ENCODE measurements at places on chromosomes 1 and 21.

- peak; percentile 35 for DNase-seq
Measured at GRCh38 chr1:101474039-101474665, 237.3 kb downstream of the S1PR1 start.

DNA sequence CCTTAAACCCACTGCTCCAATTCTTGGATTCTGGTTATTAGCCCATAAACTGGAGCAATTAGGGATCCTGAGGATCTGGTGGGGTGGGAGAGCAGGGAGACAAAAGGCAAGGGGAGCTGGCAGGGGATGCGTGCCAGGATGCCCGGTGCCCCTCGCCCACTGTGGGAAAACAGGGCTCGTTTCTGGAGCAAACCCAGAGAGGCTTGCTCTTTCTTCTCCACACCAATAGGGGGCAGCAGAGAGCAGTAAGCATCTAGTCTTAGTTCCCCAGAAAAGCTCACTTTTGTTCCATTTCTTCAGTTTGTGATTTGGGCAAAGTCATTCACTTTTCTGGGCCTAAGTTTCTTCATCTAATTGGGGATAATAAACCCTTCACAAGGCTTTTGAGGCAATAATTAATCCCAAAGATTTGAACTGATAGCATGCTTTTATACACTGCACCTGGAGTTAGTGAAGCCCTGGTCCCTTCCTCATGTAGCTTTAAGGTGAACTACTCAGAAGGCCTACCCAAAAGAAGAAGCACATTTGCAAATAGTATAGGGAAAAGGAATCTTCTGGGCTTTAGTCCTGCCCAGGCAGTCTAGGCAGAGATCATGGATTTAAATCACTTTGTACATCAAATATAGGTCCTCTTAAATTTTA is 160.6 kb upstream of the USP24 start:
- DNase-seq = peak; percentile 22

DNA sequence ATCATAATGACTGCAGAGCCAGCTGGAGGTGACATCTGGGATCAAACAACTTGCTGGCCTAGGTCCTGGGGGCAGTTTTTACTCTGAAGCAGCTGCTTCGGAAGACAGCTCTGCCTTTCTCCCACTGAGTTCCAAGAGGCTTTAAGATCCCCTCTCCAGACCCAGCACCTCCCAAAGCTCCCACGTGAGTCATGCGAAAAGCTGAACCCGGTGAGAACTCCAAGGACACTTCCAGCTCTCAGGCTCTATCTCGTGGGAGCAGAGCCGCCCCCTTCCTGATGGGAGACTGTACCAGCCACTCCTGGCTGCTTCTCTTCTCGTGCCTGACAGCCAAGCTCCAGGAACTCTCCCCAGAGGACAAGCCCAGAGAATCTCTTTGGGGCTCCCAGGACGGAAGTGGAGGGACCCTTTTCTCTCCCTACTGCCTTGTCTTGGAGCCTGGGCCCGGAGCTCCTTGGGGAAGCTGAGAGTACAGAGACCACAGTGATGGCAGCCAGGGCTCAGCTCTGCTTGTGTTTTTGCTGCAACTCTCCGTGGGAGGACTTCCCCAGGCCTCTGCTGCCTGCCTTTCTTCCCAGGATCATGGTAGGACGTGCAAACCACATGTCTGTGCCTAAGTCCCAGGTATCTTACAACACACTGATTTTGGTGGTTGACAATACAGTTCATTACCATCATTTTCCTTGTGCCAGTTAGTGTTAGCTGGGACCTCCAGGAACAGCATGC is 40.6 kb downstream of the STUM start:
- no peak for DNase-seq

- DNase-seq = no peak
Measured at GRCh38 chr1:151862604-151863003, 9.1 kb upstream of the THEM5 start.

DNA sequence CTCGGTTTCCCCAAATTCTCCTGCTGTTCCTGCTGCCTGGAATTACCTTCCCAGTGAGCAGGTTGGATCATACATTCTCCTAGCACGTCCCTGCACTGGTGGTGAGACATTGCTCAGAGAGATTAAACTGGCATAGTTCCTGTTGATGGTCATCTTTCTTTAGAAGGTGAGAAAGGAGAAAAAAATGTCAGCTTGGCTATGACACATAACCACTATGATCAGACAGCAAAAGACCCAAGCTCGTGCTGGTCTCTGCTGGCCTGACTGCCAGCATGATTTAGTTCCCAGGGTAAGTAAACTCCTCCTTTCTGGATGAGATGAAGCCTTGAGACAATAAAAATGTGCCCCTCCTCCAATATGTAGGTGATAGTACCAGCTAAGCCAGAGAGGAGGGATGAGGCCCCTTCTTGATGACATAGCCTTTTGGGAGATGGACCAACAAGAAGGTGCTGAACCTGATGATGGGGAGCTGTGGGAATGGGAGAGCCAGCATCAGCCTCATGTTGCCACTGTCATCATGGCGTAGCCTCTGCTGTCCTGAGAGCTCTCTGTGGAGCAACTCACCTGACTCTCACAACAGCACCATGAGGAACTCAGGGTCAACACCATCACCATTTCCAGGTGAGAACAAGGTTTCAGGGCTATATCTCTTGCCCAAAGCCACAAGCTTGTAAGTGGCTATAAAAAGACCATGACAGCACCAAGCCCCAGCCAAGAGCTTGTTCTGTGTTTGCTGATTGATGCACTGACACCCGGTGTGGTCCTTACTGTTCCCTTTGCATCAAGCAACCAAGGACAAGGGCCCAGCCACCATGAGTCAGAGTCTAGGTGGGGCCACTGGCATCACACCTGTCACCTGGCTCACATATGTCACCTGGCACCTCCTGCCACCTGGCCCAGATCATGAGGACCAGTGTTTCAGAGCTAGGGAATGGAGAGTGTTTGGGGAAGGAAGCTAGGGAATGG is 200.0 kb downstream of the MATN1 start:
- peak; percentile 24 for DNase-seq

DNA sequence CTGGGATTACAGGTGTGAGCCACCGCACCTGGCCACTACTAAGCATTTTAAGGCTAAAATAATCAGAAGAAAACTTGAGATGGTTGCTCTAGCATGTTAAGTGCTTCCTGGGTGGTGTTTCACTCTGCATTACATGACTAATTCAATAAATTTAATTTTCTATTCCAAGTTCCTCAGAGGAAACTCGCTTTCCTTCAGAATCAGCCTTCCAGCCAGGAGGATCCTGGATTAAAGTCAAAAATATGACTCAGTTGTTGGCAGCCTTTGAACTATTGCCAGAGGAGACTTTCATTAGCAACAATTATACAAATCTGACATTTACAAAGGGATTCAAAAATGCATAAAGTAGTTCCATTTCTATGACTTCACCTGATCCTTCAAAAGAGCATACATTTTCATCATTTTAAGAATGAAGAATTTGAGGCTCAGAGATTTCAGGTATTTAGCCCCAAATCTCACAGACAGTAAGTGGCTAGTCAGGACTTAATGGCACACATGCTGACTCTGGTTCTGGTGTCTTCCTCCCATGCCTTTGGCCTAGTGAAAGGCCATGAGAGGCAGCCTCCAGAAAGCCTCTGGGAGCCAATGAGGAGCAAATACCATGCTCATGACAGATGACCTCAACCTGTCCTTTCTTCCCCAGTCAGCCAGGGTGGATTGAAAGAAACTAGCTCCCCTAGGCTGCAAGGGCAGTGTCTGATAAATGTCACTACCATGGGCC is 115.7 kb downstream of the MAP3K21 start:
- DNase-seq = no peak

GRCh38 chr1:218249338-218250140 is 35.6 kb upstream of the RRP15 start:
- DNase-seq = no peak

- DNase-seq = no peak
Measured at GRCh38 chr1:19468397-19468956, 16.9 kb downstream of the CAPZB start.

GRCh38 chr1:169119405-169119804 is 12.9 kb downstream of the ATP1B1 start:
- no peak for DNase-seq

DNA sequence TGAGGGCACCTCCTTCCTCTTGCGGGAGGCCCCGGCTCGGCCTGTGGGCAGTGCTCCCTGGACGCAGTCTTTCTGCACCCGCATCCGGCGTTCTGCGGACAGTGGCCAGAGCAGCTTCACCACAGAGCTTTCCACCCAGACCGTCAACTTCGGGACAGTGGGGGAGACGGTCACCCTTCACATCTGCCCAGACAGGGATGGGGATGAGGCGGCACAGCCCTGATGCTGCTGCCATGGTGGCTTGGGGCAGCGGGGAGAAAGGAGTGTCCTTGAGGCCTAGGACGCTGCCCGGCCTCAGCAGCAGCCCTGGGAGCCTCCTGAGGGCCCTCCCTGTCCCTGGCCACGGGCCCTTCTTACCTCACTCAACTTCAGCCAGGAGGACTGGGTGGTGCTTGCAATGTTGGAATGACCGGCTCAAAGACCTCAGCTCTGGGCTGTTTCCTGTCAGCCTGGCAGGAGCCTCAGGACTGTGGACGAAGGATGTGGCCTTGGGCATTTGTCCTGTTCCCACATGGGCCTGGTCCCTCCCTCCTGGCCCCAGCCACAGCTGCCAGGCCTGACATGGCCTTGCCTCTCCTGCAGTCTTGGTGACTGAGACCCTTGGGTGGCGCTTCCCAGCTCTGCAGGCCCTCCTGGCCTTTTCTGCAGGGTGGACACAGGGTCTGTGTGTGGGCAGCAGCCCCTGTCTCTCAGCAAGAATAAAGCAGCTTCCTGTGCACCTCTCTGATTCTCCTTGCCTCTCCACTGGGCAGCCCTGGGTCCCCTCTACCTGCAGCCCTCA is 45.9 kb downstream of the TRIM11 start:
- no peak for DNase-seq

DNA sequence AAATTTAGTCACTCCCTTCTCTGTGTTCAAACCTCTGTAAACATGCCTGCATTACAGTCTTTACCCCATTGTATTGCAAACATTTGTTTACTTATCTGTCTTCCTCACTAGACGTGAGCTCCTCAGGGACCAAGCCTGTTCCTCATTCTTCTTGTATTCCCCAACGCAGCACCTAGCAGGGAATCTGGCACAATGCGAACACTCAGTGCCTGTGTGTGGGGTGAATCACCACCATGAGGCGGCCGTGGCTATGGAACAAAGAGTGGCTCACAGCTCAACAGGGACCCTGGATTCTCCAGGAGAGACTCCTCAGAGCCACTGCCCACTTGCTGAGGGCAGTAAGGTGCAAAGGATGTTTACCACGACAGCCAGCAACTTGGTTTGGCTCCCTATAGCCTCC is 95.9 kb downstream of the DDX20 start:
- DNase-seq = no peak

DNA sequence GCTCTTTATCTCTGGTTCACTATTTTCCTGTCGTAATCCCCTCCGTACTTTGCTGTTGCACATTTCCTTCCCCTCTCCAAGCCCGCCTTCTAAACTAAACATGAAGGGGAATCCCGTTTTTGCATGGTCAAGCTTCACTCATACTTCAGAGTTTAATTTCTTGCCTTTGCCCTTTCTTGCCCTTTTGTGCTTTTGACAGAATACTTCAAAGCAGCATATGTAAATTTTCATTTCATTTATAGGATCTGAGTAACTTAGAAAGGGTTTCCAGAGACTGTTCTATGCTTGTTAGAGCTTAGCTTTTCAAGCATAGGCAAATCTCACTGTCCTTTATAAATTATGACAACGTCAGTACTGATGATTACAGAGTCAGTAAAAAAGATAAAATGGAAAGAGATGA is 27.7 kb downstream of the SPATA45 start:
- DNase-seq = no peak

GRCh38 chr1:100868364-100868995 is 26.2 kb downstream of the EXTL2 start:
- peak; percentile 48 for DNase-seq

DNA sequence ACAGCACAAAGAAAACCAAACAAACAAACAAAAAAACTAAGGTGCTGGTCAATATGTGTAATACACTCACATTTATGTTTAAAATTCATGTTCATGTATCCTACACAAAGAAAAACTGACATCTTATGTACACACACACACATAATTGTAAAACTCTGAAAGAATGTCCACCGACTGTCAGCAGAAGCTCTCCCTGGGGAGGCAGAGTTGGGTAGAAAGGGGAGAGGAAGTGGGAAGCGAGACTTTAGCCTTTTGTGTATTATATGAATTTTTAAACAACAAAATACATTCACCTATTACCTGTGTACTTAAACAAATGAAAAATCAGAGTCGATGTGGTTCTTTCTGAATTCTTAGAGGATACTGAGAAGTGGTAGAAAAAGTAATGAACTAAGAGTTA is 88.3 kb downstream of the ABCA4 start:
- DNase-seq = no peak

DNA sequence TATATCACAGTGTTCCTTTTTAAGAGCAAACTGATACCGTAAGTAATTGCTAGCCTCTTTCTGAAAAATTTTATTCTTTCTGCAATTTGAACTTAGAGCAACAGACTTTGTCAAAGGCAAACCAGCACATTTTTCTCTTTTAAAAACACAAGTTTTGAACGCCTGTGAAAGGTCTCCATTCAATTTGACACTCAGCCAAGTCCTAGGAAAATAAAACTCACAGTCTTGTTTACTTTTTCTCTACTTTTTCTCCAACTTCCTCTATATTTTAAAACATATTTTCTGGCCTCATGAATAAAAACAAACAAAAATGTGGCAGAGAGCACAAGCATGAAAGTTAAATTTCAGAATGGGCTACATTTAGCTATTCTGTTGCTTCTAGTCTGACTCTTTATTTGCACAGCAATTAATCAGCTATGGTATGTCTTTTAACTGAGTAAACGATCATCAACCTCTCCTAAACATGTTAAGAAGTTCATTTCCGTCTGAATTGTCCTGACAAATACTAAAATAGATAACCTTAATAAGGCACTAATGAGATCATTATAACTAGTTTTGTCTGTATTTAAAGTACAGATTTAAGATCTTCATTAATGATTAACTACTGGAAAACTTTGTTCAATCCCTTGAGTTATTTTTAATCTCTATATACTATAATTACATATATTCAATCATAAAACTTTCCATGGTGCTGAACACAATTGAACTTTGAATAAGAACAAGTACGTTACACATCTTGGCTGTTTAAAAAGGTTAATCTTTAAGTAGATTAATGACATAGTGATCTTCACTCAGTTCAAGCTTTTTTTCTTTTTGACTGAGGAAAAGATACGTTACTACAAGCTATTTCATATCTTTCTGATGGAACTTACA is 550.6 kb downstream of the PTBP2 start:
- DNase-seq = no peak

- no peak for DNase-seq
Measured at GRCh38 chr1:116743535-116743934, 10.7 kb upstream of the CD2 start.

GRCh38 chr21:45290948-45291612 is 3.4 kb upstream of the POFUT2 start:
- no peak for DNase-seq

- no peak for DNase-seq
Measured at GRCh38 chr1:78540048-78540447, 49.3 kb downstream of the PTGFR start.

- DNase-seq = no peak
Measured at GRCh38 chr1:52057255-52057654, 1.2 kb downstream of the BTF3L4 start.

- DNase-seq = no peak
Measured at GRCh38 chr1:212490276-212490675, 57.6 kb downstream of the NENF start.

- DNase-seq = no peak
Measured at GRCh38 chr21:39377444-39378050, 28.7 kb upstream of the HMGN1 start.
